ENCODE measurements at places on chromosomes 12 and 14. TPM values are rescaled to one million over a fixed set of nuclear protein-coding genes. Genes with fewer than 3 reads are reported as not detected.
A peak's percentile ranks its signal among the peaks of the same experiment; 100 is the strongest.

GRCh38 chr14:89748004-89748403, 206.5 kb downstream of the EFCAB11 start:
- peak; percentile 25 for DNase-seq

DNA sequence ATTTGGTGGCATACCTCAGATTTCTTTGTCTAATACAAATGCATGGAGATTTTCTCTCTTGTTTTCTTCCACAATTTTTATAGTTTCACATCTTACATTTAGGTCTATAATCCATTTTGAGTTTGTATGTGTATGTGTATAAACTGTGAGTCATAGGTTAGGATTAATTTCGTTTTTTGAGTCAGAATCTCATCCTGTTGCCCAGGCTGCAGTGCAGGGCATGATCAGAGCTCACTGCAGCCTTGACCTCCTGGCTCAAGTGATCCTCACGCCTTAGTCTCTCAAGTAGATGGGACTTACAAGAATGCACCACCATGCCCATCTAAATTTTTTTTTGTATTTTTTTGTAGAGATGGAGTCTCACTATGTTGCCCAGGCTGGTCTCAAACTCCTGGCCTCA, 71.6 kb downstream of the OTOGL start:
- no peak for DNase-seq

DNA sequence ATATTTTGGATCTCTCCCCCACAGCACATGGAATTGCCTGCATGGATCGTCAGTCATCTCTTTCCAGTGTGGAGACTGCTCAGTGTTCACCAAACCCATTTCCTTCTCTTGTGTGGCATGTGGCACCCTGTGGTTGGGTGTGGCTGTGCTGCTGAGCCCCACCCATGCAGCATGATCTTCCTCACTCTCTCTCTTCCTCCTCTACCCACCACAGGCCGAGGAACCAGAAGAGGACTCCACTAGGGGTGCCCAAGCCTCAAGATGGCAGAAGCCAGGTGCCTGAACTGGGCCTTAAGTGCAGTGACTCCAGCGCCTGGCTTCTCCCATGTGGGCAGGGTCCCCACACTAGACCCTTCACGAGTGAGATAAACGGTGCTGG, 66.8 kb upstream of the GPR68 start:
- no peak for DNase-seq

GRCh38 chr12:21571046-21571445, 33.6 kb downstream of the GYS2 start:
- DNase-seq = no peak

GRCh38 chr12:109553906-109554500, 19.3 kb downstream of the MMAB start:
- DNase-seq = no peak

DNA sequence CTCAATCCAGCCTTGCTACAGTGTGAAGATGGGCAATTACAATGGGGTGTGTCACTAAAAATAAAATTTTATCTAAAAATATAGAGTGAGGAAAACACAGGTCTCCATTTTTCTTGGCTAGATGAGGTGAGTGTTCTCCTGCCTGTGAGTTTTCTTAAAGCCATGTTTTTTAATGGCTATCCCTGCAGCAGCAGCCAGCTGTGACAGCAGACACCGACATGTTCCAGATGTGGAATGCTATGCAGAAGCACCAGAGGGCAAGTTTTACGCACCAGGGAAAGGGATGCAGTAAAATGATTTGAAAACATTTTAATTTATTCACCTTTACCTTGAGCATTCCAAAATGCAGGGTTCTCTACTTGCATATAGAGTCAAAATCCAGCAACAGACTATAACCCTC, 577.0 kb upstream of the STXBP6 start:
- no peak for DNase-seq

GRCh38 chr14:21155963-21156362, at the start of gene OR5AU1:
Gene OR5AU1, minus strand, starts transcription at chr14:21156063. Its CDS starts 191 bp downstream, at chr14:21155872.
- DNase-seq = no peak

DNA sequence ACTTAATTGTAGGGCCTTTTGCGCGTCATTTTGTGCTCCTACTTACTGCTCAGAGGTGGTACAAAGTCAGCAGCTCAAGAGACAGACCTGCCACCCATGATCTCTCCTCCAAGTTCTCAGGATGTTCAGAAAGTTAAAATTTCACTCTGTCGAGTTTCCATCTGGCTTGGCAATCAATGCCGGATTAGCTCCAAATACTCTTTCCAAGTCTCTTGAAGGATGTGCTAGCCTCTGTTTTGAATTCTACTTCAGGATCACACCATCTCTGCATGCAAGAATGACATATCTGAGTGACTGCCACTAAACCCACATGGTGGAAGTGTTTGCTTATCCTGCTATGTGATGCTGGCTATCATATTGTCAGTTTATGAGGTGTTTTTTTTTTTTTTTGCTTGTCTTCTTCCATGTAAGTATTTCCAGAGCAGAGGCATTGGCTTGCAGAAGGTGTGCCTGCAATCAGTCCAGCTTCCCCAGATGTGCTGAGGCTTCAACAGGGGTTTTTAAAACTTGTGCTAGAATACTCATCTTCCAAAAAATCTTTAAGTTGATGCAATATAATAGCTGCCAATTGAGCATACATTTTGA, 125.6 kb downstream of the RGS6 start:
- DNase-seq = no peak

DNA sequence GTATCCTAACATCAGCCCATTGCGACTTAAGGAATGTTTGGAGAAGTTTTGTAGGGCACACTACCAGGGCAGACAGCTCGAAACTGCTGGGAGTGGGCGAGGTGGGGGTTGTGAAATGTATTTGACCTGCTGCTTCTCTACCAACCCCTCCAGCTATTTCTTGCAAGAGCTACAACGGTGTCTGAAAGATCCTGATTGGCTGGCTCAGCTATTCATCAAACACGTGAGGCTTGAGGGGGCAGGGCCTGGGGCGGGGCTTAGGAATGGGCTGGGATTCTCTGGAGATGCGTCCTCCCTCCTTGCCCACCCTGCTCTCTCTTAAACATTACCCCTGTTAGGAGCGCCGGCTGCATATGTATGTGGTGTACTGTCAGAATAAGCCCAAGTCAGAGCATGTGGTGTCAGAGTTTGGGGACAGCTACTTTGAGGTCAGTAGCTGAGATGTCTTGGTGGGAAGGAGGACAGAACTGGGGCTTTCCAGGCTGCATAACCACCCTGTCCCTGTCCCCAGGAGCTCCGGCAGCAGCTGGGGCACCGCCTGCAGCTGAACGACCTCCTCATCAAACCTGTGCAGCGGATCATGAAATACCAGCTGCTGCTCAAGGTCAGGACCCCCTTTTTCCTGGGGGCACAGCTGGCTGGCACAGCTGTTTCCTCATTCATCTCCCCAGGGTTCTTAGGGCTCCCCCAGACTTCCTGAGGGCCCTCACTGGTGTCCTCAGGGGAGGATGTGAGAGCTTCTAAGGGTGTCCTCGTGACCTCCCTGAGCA, 3.1 kb downstream of the ARHGEF25 start:
- DNase-seq = no peak

- peak; percentile 50 for DNase-seq
Observed at GRCh38 chr14:55353686-55354467, 57.8 kb downstream of the ATG14 start.

- DNase-seq = no peak
Observed at GRCh38 chr14:80637756-80638619, 303.6 kb downstream of the CEP128 start.

DNA sequence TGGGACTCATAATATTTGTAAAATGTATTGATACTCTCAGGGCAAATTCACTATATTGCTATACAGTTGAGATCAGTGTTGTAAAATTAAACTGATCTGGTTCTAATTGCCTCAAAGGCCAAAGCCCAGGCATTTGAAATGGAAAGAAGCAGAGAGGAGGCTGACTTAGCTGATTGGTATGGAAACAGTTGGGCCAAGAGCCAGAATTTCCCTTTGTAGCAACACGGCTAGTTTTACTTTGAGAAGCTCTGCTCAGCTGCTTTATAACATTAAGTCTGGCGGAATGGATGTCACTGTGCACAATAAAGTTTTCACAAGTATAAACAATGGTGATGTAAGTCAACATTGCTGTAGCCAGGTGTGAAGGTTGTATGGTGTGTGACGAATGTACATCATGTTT, 186.4 kb downstream of the MSRB3 start:
- DNase-seq = peak; percentile 7

DNA sequence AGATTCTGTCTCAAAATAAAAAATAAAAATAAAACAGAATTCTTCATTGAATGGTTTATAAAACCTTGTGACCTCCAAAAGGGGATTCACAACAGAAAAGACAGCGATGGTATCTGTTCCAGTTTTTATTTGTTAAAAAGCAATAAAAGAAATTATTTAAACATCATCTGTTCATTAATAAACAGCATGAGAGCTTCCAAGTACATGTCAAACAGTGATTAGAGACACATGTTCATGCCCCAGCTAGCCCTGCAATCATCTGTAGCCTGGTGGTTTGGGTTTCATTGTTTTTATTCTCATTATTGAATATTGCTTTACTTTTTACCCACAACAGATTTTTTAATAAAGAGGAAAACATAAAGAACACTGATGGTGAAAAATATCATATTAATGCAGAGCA, 173.3 kb downstream of the ANO2 start:
- no peak for DNase-seq

DNA sequence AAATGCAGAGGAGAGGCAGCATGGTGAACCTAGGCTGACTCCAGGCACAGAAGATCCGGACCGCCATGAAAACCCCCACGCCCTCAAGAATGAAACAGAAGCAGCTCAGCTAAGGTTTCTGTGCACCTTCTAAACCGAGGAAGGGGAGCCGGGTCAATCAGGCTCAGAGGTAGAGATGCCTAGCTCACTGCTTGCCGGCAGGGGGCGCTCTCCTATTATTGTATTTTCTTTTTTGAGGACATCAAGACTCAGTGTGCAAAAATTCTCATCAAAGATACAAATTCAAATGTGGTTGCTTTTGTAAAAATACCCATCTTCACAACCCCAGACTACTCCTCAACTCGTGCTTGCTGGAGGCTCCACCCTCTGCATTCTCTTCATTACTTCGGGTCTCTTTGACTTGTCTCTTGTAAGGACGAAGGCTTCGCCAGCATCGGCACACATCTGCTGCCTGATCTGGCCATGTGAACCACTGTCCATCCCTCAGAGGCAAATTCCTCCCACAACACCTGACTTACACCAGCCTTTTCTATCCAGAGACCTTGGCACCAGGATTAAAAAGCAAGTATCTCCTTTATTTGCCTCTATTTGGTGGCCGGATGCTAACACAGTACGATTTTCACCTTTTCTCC, 33.4 kb upstream of the RNASE3 start:
- peak; percentile 27 for DNase-seq

- DNase-seq = no peak
Observed at GRCh38 chr14:83253870-83254269, 1720.2 kb upstream of the SEL1L start.

DNA sequence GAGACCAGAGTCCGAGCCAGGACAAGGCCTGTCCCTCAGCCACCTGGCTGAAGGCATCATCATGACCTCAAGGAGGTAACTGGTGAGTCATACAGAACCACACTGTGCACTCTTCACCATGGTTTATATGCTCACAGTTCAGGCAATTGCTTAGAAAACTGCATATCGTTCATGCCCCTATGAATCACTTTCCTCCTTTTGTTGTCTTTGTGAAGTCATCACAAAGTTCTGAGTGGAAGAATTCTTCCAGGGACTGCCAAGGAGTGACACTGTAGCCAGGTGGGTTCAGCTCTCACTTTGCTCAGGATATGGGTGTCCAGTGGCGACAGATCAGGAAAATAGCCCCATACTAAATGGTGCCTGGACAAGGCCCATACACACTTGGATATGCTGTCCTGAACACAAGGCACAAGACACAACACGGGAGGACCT, 92.5 kb downstream of the DPF3 start:
- peak; percentile 97 for DNase-seq

TEX52 gene
- total RNA-seq = not detected

ANKRD9 gene
- total RNA-seq = 24.0 TPM

FSCB gene
- not detected for total RNA-seq

RTN1 gene
- 0.17 TPM for total RNA-seq

All from mammary epithelial cell (primary cell).